AG04450 (cell line): ENCODE measurements at places on chromosomes 13 and 19. TPM values are rescaled to one million over a fixed set of nuclear protein-coding genes. Genes with fewer than 3 reads are reported as not detected.

- no peak for DNase-seq
Measured at GRCh38 chr19:19575411-19575810, 37.3 kb downstream of the CILP2 start.

GRCh38 chr13:52969373-52969772 lies 59.2 kb upstream of the OLFM4 start:
- DNase-seq, result no peak

DNA sequence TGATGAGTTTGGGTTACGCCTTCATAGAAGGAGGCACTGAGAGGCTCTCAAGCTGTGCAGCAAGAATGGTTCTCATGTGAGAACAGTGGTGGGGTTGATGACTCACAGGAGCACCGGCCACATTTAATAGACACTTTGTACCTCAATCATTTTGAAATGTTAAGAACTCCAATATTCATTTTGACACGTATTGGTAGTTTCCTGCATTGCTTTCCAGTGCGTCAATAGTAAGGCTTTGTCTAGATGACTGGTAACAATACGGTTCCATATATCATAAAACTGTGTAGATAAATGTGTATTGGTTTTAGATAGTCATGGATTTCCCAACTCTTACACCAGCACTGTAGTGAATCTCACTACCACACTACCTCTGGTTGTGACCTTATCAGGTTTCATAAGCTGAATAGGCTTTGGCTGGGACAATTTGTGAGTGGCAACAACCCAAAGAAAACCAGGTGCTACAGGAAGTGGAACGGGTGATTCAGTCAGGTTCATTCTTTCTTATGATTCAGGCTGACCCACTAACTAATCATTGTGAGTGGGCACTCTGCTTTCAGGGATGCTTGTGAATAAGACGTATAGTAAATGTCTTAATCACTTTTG lies 362.6 kb downstream of the KLF5 start:
- no peak for DNase-seq

DNA sequence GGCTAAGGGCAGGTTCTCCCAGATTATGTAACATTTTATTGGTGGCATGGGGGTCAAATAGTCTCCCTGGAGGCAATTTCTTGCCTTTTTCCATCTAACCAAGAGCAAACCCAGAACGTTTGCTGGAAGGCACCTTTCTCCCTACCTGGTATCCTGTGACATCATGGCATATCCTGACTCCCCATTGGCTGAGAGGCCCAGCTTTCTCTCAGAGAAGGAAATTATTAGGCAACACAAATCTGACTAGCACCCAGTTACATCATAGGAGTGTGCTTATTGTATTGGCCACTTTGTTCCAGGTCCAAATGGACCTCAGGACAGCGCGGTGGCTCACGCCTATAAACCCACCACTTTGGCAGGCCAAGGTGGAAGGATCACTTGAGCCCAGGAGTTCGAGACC lies 13.0 kb downstream of the NTN5 start:
- no peak for DNase-seq

Gene PPP2R1A
- polyA plus RNA-seq, result 158 and 243 TPM in 2 replicates
